ENCODE measurements at places on chromosomes 2 and 18. TPM values are rescaled to one million over a fixed set of nuclear protein-coding genes. Genes with fewer than 3 reads are reported as not detected.

GRCh38 chr2:54767921-54768320 is 44.5 kb downstream of the EML6 start:
- no peak for DNase-seq

DNA sequence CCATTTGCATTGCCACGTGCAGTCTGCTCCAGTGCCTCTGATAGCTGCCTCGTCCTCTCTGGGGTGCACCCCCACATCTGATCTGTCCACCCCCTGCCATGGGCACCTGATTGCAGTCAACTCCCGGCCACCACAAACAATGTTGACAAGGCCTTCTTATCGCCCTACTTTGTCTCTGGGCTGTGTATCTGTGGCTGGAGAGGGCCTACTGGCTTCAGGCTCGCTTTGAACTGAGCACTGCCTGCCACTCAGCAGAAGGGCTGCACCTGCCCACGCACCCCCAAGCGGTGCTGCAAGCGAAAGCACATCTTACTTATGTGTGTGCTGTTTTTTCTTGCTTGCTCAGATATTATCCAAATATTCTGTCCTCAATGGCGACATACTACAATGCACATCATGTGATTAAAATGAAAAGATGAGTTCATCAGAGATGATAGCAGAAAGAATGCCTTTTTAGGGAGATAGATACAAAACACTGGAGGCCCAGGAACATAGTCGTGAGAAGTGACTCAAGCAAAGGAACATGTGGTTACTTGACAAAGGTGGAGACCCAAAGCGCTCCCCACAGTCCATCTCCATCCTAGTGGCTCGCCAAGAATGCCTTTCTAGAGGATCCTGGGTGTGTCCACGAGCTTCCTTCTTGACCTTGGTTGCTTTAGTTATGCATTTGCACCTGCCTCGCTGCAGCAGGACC is 28.8 kb downstream of the FBLN7 start:
- DNase-seq = no peak

DNA sequence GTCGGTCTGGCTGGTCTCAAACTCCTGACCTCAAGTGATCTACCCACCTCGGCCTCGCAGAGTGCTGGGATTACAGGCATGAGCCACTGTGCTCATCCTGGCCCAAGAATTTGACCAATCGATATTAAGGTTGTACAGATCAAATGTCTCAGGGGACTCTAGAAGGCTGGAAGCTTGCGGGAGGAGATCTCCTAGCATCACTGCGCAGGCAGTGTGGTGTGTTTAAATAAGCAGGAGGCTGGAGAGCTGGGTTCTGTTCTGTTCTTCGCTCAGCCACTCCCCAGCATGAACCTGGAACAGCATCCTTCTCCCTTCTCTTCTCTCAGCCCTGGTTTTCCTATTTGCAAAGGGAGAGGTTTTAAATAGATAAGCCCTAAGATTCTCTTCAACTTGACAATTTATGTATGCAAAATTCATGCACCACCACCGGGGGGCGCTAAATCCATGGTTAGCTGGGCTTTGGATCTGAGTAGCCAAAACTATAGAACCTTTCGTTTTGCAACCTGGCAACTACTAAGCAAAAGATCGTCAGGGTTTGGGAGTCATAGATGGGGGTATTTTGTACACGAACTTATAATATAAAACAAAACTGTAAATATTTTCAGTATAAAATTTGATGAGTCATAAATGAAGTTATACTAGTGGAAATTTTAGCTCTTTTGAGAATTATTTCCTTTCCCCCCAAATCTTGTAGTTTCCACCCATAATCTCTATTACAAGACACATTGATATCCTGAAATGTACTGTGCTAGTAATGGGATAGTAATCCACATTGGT is 60.6 kb downstream of the SLC16A14 start:
- peak; percentile 50 for DNase-seq

GRCh38 chr2:142989273-142990204 is 112.1 kb downstream of the KYNU start:
- no peak for DNase-seq

GRCh38 chr2:160465002-160465401 is 28.6 kb downstream of the RBMS1 start:
- DNase-seq = no peak

The SDC1 gene
- 278 TPM for total RNA-seq

The CXCR1 gene
- 21.0 TPM for total RNA-seq

The GALNT13 gene
- total RNA-seq = 2.0 TPM

All from left lung (tissue), 14 donors.